ENCODE measurements at places on chromosomes 6 and 20.

DNA sequence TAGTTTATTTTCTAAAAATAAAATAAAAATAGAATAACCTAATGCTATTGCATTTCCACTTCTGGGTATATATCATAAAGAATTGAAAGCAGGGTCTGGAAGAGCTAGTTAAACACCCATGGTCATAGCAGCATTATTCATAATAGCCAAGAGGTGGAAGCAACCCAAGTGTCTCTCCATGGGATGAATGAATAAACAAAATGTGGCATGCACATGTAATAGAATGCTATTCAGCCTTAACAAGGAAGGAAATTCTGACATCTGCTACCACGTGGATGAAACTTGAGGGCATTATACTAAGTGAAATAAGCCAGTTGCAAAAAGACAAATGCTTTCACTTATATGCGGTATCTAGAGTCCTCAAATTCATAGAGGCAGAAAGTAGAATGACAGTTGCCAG lies 130.8 kb downstream of the TIAM2 start:
- DNase-seq = no peak

DNA sequence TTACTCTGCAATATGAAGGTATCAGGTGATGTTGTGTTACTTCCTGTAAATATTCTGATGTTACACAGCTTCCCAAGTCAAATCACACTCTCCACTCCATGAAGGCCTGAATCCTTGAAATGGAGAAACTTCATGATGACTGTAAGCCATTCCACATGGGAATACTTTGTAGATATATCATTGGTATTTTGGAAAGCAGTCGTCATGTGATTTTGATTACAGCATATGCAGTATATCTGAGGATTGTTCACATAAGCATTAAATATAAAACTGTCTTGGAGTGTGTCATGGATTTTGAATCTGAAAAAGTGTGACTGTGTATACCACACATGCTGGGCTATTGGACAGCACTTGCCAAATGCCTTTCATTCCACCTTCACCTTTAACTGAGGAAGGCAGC lies 118.3 kb upstream of the EXOC2 start:
- DNase-seq = no peak

DNA sequence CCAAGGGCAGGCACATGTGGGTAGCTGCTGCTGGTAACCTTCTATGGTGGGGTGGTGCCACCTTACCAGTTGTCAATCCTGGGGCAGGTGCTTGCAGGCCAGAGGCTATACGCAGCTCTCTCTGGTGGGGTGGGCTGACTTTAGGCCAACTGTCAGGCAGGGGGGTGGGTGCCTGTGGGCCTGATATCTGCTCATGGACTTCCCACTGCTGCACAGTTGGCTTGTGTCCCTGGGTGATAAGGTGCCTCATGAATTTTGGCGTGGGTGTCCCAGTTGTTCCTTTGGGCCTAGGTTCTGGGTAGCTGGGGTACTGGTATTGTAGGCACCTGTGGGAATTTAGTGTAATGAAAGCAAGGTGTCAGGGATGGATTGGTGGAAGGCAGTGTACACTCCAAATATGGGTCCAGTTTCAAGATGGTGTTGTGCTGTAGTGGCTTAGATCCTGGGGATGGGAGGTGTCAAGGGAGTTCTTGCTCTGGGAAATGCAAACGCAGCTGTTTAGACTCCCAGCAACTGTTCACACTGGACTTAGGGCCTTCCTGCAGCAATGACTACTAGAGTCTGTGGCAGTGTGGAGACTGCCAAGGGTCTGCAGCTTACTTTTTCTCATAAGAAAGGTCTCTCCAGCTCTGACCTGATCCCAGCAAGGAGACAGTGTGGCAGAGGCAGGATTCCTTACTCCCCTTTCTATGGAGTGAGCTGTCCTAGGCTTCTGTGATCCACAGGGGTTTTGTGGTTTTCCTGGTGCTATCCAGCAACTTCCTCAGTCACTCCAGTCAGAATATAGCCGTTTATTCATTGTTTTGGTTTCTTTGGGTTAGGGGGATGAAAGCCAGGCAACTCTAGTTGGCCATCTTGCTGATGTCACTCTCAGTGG lies 128.2 kb downstream of the CRYBG1 start:
- no peak for DNase-seq

GRCh38 chr20:20832715-20833114 lies 120.3 kb upstream of the RALGAPA2 start:
- DNase-seq = no peak

GRCh38 chr20:19826179-19826914 lies 68.3 kb downstream of the RIN2 start:
- no peak for DNase-seq
